HCT116 (cell line): ENCODE measurements at places on chromosomes 5 and 9. TPM values are rescaled to one million over a fixed set of nuclear protein-coding genes. Genes with fewer than 3 reads are reported as not detected.

KCNT1 gene
- total RNA-seq: 0.17 TPM

IFNA2 gene
- not detected for total RNA-seq

ZNF483 gene
- total RNA-seq: 5.0 TPM

PAX5 gene
- 0.17 TPM for total RNA-seq

C5orf52 gene
- not detected for total RNA-seq

ZFP62 gene
- total RNA-seq: 30.7 TPM

BAAT gene
- total RNA-seq: 0.25 TPM

SAXO1 gene
- not detected for total RNA-seq

NIM1K gene
- 0.44 TPM for total RNA-seq

CDH12 gene
- not detected for total RNA-seq

DNA sequence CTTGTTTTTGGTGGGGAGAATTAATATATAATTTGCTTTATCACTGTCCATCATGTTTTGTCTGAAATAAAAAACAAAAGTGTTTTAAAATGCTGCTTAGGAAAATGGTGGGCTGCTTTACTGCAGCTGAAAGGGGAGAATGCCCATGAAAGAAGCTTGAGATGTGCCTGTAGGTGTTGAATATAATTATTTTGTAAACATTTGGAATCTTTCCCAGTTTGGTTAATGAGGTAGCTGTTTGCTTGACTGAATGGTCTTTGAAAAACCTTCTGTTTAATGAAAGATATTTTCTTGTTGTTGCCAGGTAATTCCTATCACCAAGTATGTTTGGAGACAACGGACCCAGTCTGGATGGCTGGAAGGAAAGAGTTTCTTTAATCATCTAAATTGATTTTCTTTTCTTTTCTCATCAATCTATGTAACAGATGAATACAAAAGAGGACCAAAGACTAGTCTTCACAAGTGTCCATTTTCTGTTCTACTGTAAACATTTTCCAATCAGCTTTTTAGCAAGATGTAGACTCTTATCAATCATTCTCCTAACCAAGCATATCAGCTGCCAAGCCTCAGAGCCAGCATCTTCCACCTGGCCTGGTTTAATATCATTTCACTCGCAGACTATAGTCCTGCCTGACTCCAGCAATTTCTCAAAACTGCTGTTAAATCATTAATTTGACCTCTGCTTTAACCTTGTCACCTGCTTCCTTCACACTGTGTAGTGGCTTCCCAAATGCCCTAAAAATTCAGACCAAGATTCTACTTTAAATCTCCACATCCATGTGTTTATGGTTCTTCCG lies 441.2 kb upstream of the CHD1 start:
- no peak overlapping the region for H3K27ac ChIP-seq
- H3K4me3 ChIP-seq: no peak overlapping the region
- no peak for DNase-seq
- H3K27me3 ChIP-seq: no peaks in the 10 kb centered on the region

DNA sequence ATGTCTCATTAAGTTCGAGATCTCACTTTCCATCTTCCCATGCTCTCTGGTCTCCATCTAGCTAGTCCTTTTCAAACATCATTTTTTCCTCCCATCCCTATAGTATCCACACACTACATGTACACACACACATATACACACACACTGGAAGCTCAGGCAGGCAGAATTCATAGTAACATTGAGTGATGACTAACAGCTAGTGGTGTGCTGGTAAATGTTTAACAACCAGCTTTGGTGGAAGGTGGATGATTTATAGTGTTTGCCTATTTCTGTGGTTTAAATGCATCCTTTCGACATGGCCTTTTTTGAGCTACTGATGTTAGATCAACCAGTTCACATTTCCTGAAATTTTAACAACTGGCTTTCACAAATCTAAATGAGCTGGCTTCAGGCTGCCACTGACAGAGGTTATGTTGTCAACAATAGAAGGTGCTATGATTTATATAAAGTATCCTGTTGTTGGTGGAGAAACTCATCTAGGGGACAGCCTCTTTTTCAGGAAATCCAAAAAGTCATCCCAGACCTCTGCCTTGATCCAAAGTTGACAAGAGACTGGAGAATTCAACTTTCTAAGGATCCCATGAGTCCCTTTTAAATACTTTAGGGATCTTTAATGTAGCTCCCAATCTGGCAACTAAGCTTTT lies 117.8 kb downstream of the CCDC192 start:
- no peak overlapping the region for H3K27ac ChIP-seq
- H3K4me3 ChIP-seq: no peak overlapping the region
- no peaks in the 10 kb centered on the region for H3K27me3 ChIP-seq
- no peak for DNase-seq
- H3K4me1 ChIP-seq: no peaks in the 10 kb centered on the region

GRCh38 chr9:79266986-79267385 lies 304.8 kb upstream of the TLE4 start:
- H3K27me3 ChIP-seq: no peaks in the 10 kb centered on the region
- no peaks in the 10 kb centered on the region for H3K36me3 ChIP-seq
- no peaks in the 10 kb centered on the region for H3K4me1 ChIP-seq
- no peak overlapping the region for H3K27ac ChIP-seq

DNA sequence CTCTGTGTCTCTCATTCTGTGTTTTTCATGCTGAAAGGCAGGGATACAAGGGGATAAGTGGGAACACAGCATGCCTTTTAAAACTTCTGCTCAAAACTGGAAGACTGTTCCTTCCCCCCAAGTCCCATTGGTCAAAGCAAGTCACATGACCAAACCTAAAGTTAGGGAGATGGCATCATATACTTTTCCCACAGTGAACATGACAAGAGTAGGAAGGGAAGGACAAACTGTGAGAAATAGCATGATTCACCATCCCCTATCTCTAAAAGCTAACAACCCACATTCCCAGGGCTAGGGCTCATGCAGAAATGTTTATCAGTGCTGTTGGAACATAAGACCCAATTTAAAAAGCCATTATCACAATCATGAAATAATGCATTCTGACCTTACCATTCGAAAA lies 24.2 kb upstream of the SHISAL2B start:
- H3K27ac ChIP-seq: no peak overlapping the region
- no peak overlapping the region for H3K4me3 ChIP-seq
- no peaks in the 10 kb centered on the region for H3K27me3 ChIP-seq
- H3K4me1 ChIP-seq: peaks cover 14% of the 10 kb centered on the region
- no peak for DNase-seq

- H3K4me3 ChIP-seq: no peak overlapping the region
- no peaks in the 10 kb centered on the region for H3K36me3 ChIP-seq
- DNase-seq: no peak
- no peaks in the 10 kb centered on the region for H3K4me1 ChIP-seq
- H3K27me3 ChIP-seq: no peaks in the 10 kb centered on the region
- no peak overlapping the region for H3K27ac ChIP-seq
Measured at GRCh38 chr5:3194271-3194670, 401.4 kb upstream of the IRX1 start.

- no peaks in the 10 kb centered on the region for H3K36me3 ChIP-seq
- H3K27ac ChIP-seq: no peak overlapping the region
- H3K27me3 ChIP-seq: peaks cover 92% of the 10 kb centered on the region
Measured at GRCh38 chr5:168847511-168848073, 268.4 kb upstream of the PANK3 start.

- peak overlapping the region; percentile 53 for H3K4me3 ChIP-seq
- H3K36me3 ChIP-seq: no peaks in the 10 kb centered on the region
- DNase-seq: peak; percentile 19
Measured at GRCh38 chr9:126915281-126915816, 767 bp downstream of the RALGPS1 start.

DNA sequence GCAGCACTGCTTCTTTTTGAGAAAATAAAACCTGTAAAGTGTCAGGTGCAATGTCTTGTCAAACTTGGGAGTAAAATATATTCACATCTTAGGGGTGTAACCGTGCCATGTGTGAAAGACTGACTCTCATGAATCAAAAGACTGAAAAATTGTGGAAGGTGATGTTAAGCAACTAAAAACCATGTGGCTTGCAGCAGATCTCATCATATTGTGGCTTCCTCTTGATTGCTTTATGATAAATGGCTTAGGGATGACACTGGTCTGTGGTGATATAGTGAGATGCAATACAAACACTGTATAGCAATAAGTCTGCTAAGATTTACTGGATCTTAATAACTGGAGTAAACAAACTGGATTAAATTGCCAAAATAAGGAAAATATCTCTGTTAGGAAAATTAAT lies 321.6 kb downstream of the EDIL3 start:
- no peaks in the 10 kb centered on the region for H3K27me3 ChIP-seq
- no peak overlapping the region for H3K4me3 ChIP-seq
- H3K36me3 ChIP-seq: no peaks in the 10 kb centered on the region
- H3K27ac ChIP-seq: no peak overlapping the region

GRCh38 chr9:106691627-106692026 lies 171.3 kb upstream of the ZNF462 start:
- no peaks in the 10 kb centered on the region for H3K36me3 ChIP-seq
- no peak for DNase-seq
- H3K4me1 ChIP-seq: no peaks in the 10 kb centered on the region
- H3K4me3 ChIP-seq: no peak overlapping the region
- H3K27me3 ChIP-seq: no peaks in the 10 kb centered on the region

GRCh38 chr9:38192731-38193265 lies 123.8 kb upstream of the SHB start:
- no peaks in the 10 kb centered on the region for H3K4me1 ChIP-seq
- H3K4me3 ChIP-seq: no peak overlapping the region
- H3K27ac ChIP-seq: no peak overlapping the region
- no peaks in the 10 kb centered on the region for H3K27me3 ChIP-seq
- no peak for DNase-seq
- H3K36me3 ChIP-seq: no peaks in the 10 kb centered on the region

- H3K27me3 ChIP-seq: no peaks in the 10 kb centered on the region
- H3K36me3 ChIP-seq: no peaks in the 10 kb centered on the region
- H3K27ac ChIP-seq: no peak overlapping the region
- H3K4me3 ChIP-seq: no peak overlapping the region
Measured at GRCh38 chr5:89537800-89538199, 654.8 kb upstream of the MEF2C start.

GRCh38 chr9:84349671-84350070 lies 9.1 kb upstream of the SLC28A3 start:
- no peaks in the 10 kb centered on the region for H3K36me3 ChIP-seq
- no peak overlapping the region for H3K4me3 ChIP-seq
- H3K4me1 ChIP-seq: no peaks in the 10 kb centered on the region
- DNase-seq: no peak
- no peaks in the 10 kb centered on the region for H3K27me3 ChIP-seq

DNA sequence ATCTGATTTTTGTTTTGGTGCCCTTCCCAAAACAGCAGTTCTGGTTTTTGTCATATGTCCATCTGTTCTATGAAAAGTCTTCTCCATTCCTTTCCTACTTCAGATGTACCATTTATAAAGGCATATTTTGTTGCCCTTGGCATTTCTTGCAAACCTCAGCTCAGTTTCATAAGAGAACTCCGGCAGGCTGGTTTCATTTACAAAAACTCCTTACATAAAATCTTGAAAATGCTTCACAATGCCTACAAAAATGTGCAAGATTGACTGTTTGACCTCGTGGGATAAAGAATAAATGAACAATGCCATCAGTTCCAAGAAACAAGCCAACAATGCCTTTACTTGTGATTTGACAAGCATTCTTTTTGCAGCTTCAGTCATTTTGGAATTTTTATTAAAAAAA lies 39.1 kb upstream of the CTNNAL1 start:
- no peak overlapping the region for H3K4me3 ChIP-seq
- no peak for DNase-seq
- H3K36me3 ChIP-seq: peaks cover 38% of the 10 kb centered on the region; the same call in 1 of the 2 replicates
- H3K4me1 ChIP-seq: no peaks in the 10 kb centered on the region
- no peaks in the 10 kb centered on the region for H3K27me3 ChIP-seq
- H3K27ac ChIP-seq: no peak overlapping the region

GRCh38 chr5:9126490-9126889 lies 419.4 kb downstream of the SEMA5A start:
- no peaks in the 10 kb centered on the region for H3K27me3 ChIP-seq
- no peak overlapping the region for H3K4me3 ChIP-seq
- DNase-seq: no peak
- no peaks in the 10 kb centered on the region for H3K4me1 ChIP-seq
- H3K27ac ChIP-seq: no peak overlapping the region
- no peaks in the 10 kb centered on the region for H3K36me3 ChIP-seq

DNA sequence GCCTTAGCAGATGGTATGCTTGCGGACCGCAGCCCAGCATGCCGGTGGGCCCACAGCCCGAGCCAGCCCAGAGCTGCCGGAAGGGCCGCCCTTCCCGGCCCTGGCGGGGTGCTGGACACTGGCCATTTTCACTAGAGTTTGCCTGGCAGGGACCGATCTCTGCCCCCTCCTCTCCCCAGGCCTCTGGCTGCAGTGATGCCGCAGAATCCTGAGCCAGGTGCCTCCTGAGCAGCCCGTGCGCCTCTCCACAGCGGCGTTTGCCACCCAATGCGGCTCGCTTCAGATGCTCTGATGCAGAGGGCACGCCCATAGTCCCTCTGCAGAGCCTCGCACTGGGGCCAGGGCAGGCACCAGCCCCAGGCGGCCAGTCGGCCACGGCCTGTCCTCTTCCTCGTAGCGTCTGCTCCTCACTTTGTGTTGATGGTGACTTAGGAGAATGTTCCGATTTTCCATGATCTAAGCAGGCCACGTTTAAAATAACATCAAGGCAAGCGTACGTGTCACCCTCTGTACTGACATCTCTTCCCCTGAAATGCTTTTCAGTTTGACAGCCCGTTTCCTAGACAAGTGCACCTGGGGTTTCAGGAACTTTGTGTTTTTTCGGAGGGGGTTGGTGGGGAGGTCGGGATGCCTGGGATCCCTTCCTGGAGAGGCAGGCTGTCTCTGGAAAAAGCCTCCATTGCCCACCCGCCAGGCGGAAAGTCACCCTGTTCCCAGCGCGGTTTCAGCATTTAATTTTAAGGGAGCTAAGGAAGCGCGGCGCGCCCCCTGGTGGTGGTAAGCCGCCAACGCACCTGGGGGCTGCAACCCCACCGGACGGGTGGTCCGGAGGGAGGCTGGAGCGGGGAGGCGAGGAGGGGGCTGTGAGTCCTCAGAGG lies 29.8 kb upstream of the HMCN2 start:
- H3K27me3 ChIP-seq: no peaks in the 10 kb centered on the region
- no peak overlapping the region; the same call in 1 of the 2 replicates for H3K27ac ChIP-seq
- no peak for DNase-seq

DNA sequence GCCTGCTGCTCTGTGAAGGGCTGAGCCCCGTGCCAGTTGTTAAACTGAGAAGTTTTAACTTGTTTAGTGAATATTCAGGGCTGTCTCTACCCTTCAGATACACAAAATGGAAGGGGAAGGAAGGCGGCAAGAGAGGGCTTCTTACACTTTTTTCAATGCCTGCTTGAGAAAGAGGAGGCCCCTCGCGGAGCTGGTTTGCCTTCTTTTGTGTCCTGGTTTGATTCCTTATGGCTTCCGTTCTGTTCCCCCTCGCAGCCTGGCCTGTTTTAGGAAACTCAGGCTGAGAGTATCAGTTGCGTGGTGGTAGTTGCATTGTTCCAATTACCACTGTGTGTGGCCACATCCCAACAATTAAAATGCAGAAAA lies 1.0 kb downstream of the FAM53C start:
- peaks cover 16% of the 10 kb centered on the region for H3K36me3 ChIP-seq
- peak overlapping the region; percentile 85; the same call in 1 of the 2 replicates for H3K27ac ChIP-seq
- no peak for DNase-seq
- H3K4me3 ChIP-seq: peak overlapping the region; percentile 67
- no peaks in the 10 kb centered on the region for H3K27me3 ChIP-seq
- peaks cover 28% of the 10 kb centered on the region; the same call in 1 of the 2 replicates for H3K4me1 ChIP-seq
